ENCODE measurements at places on chromosomes 7 and 10.
A peak's percentile ranks its signal among the peaks of the same experiment; 100 is the strongest.

- DNase-seq: no peak
Measured at GRCh38 chr7:11436316-11436715, 395.7 kb downstream of the THSD7A start.

GRCh38 chr10:103145860-103146466 is 47.1 kb downstream of the NT5C2 start:
- DNase-seq: peak; percentile 78

DNA sequence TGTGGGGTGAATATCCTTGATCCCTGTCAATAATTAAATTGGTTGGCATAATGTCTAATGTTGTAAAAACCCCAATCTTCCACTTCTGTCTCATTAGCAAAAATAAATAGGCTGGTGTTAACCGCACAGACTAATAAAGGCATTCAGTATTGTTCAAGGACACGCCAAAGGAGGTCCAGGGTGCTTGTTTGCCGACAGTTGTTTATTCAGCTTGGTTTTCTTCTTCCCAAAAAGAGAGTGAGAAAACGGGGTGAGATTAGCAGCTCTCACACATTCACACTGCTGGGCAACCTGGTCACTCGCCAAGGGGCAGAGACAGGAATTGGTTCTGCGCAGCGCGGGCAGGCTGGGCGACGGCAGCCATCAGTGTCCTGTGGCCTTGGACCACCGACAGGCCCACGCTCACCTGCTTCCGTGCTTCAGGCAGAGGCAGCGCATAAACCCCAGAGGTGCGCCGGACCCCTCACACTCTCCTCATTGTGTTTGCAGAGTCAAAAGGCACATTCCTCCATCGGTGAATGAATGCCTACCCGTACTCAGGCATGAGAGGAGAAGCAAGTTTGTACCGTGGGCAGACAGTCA is 26.2 kb upstream of the LMBR1 start:
- peak; percentile 38 for DNase-seq

- DNase-seq: no peak
Measured at GRCh38 chr10:115417585-115418265, 324.6 kb downstream of the ATRNL1 start.

GRCh38 chr10:32981760-32982159 is 23.7 kb upstream of the ITGB1 start:
- no peak for DNase-seq

- no peak for DNase-seq
Measured at GRCh38 chr7:56174346-56174874, 58.2 kb upstream of the NUPR2 start.

DNA sequence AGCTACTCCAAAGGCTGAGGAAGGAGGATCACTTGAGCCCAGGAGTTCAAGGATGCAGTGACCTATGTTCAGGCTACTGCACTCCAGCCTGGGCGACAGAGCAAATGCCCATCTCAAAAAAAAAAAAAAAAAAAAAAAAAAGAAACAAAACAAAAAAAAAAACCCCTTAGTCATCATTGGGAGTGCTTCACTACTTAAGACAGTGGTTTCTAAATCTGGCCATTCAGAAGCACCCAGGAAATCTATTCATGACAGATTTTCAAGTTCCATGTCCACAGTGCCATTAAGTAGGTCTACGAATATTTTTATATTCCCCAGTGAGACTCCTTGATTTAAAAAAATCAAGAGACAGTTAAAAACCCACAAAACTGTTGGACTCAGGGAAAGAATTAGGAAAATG is 182.9 kb downstream of the PIP4K2A start:
- DNase-seq: no peak

DNA sequence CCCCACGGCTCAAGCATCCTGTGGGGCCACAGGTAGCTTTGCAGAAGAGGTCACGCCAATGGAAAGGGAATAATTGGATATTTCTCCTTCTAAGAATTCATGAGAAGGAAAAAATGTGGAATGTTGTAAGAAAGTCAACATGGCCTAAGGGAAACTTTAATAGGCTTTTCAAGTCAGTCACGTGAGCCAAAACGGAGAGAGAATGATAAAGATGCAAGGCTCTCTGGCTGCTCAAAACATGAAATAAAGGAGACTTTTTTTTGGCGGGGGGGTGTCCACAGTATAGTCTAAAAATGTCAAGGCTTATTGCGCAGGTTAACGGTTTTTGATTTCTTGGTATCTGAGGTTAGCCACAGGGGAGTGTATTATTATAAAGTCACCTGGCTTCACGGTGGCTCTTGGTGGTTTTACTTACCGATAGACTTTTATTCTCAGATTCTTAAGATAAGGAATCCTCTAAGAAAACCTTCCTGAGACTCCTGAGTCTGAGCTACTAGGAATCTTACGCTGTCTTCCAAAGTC is 148.1 kb downstream of the ARHGAP21 start:
- no peak for DNase-seq

GRCh38 chr10:36341471-36341870 is 699.4 kb upstream of the FZD8 start:
- DNase-seq: no peak

- DNase-seq: peak; percentile 77
Measured at GRCh38 chr10:43878386-43878785, 229.7 kb upstream of the ZNF32 start.

Data from tibial artery (tissue), 4 donors.